ENCODE measurements at places on chromosomes 2 and 18.
A peak's percentile ranks its signal among the peaks of the same experiment; 100 is the strongest.

GRCh38 chr2:66517772-66518171 lies 82.8 kb downstream of the MEIS1 start:
- no peak for DNase-seq

GRCh38 chr18:7585276-7585670 lies 18.2 kb downstream of the PTPRM start:
- DNase-seq = no peak

DNA sequence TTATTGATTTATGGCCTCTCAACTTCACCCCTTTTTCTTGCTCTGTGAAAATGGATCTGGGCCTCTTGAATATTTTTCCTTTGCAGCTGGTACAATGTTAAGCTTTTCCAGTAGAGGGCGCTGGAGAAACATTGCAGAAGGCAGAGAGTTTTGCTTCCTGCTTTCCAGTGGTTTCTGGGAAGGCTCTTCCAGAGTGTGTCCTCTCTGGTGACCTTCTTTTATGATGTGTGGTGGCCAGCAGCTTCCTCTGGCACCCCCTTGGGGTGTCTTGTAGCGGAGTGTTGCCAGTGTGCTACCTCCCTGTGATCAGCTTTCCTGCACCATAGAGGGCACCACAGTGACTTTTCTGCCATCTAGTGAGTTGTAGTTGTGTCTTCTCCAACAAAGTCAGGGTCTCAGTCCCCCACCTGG lies 25.4 kb upstream of the MGAT5 start:
- DNase-seq = no peak

- DNase-seq = peak; percentile 21
Measured at GRCh38 chr2:96265349-96265839, 403 bp downstream of the TMEM127 start.

DNA sequence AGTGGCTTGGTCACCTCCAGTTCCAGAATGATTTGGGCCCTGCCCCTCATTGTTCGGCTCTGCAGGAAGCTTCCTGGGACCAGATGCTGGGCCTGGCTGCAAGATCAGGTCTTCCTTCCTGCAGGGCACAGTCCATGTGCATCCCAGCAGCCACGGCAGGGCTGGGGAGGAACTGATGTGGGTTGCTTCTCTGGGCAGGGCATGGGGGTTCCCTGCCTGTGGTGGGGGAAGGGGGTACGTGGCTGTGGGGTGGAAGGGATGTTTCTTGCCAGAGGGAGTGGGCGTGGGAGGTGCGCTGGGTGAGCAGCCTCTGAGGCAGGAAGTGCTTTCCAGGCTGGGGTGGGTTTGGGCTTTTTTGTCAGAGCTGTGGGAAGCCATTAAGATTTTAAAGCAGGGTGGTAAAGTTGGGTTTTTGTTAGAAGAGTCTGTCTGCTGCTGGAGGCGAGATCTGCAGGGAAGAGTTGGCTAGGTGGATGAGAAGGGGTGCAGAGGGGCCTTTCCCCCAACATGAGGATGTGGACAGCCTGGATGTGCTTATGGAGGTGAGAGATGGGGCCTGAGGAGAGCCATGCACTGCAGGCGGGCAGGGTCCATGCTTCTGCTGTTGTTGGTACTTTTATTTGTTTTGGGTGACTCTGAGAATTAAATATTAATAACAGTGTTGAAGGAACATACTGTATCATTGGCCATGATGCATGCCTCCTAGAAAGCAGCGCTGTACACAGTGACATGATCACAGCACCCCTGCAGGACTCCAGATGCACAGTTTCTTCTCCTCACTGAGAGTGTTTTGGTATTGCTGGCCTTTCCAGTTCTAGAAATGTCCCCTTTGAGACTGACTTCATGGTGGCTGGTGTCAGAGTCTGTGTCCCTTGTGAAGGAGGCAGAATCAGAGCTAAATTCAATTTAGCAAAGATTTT lies 45.3 kb downstream of the DGKD start:
- DNase-seq = no peak

DNA sequence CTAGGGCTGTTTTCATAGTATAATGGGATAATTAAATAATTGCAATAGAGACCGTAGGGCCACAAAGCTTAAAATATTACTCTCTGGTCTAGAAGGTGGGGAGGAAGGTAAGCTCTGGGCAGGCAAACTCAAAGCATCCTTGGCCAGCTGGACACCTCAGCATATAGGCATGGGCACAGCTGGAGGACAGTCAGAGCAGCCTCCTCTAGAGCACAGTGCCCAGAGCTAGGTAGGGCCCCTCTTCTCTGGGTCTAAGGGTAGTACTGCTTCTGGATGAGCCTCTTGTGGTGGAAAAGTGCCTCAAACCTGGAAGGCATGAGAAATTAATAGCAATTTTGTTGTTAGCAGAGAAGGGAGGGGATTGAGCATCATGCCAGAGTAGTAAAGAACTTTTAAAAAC lies 291.3 kb upstream of the FBXO11 start:
- DNase-seq = no peak

DNA sequence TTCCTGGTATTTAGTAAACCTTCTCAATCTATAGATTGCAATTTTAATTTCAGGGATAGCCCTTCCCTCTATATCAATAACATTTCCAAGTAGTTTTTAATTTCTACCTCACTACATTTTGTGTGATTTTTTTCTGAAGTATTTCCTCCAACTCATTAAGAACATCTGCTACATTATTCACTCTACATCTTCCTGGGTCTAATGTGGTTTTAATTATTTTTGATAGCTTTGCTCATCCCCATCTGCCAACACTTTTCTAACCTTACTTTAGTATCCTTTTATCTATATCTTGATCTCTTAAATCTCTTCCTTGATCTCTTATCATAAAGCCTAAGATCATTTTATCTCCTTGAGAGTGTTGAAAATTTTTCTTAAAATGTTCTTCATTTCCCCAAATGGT lies 278.3 kb upstream of the CYP26B1 start:
- DNase-seq = no peak

DNA sequence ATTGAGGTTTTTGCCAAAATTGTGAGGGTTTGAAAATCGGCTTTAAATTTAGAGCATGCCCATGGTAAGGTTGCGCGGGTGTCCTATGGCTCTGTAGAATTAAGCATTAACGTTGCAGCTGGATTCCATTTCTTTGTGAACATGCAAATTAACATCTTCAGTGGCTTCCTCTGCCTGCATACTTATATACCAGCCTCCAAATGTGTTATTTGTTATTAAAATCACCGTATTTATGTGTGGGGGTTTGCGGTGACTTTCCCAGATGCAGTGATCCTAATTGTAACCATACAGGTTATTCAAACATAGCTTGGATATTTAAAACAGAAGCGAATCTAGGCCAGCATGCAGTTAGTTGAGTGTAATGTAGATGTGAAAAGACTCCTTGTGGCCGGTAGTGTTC lies 80.2 kb downstream of the TGOLN2 start:
- no peak for DNase-seq

DNA sequence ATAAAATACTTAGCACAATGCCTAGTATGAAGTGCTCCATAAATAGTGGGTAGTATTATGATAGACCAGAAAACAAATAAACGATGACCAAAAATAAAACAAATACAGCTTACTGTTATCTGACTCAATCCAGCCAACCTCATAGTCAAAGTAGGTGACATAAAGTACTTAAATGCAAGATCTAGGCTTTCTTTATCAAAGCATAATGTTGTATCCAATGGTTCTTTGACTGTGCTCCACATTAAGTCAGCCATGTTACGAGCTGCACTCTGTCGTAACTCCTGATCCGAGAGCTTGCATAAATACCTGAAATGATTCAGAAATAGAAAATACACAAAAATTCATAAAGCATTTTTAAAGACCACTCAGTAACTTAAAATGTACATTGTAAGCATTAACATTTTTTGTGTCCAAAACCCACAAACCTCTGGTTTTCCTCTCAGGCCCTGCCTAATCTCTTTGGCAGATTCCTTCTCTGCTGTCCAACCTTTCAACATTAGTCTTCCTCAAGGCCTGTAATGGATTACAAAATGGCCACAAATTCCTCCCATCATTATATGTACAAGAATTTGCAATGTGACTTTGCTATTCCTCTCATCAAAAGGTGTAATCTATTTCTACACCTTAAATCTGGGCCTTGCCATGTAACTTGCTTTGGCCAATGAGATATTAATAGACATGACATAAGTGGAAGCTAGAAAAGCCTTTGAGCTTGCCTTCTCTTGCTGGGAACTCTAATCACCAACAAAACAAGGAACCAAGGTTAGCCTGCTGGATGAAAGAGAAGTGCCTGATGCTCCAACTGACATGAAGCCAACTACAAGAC lies 90.6 kb downstream of the USP34 start:
- no peak for DNase-seq

- DNase-seq = no peak
Measured at GRCh38 chr2:95273566-95274290, 521 bp upstream of the PROM2 start.

- no peak for DNase-seq
Measured at GRCh38 chr18:12960395-12960794, 12.6 kb downstream of the SEH1L start.

GRCh38 chr18:43563780-43564179 lies 286.5 kb upstream of the SYT4 start:
- DNase-seq = no peak

DNA sequence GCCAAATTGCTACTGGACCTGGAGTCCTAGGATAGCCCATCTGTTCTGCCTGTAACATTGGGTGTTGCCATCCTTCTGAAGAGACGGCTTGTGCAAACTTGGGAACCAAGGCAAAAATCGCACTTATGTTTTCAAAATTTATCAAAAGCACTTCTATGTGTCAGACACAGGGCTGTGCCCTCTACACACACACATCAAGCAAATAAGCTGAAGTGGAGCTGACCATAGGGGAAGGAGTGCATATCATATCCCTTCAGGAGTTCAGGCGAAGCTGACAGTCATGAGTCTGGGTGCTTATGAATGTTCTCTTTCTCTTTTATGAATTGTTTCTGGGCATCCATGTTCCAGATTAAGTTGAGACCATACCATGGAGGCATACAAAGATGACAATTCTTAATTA lies 247.9 kb downstream of the CYRIA start:
- no peak for DNase-seq

- peak; percentile 12 for DNase-seq
Measured at GRCh38 chr2:137947728-137948336, 16.4 kb upstream of the HNMT start.

All from activated T-cell treated with anti-CD3 and anti-CD28 coated beads for 48 hours (primary cell).